ENCODE measurements at places on chromosomes 2 and 18.

- DNase-seq: no peak
These were observed 109.9 kb downstream of the ZNF236 start for GRCh38 chr18:76932026-76932819.

DNA sequence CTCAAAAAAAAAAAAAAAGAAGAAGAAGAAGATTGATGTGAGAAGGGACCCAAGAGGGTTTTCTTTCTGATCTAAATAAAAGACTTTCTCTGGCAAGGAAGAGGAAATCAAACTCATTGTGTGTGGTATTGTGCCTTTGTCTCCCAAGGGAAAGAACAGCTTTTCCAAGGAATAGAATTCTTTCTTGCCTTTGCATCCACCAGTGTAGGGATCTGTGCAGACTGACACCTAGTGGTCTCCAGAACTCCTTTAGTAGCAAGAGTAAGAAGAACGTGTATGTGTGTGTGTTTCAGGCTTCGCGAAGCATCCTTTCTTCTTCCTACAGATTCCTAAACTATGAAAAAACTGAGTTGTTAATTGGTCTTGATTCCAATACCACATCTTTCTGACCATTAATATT, 33.5 kb upstream of the CRIM1 start:
- no peak for DNase-seq

DNA sequence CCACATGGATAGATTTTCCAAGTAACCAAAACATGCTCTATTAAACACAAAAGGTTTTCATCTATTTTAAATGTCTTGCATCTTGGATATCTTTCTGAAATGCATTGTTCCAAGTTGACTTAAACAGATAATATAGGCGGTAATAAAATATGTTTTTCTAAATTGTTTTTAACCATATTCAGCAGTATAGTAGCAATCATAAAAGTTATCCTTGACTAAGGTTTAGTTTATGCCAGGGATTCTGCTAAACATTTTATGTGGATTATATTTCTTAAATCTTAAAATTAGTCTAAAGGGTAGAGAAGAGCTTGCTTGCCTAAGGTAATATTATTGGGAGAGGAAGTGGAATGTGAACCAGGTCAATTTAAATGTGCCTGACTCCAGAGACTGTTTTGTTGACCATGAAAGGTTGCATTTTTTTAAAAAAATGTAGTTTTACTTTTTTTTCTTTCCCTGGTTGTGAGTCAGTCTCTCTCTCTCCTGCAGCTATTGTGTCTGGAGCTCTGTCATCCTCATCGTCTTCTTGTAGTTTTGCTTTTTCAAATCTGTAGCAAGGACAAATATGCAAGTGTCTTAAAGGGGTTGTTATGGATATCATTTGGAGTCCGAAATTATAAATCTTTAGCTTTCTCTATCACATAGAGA, 309.1 kb upstream of the COL3A1 start:
- DNase-seq: no peak

DNA sequence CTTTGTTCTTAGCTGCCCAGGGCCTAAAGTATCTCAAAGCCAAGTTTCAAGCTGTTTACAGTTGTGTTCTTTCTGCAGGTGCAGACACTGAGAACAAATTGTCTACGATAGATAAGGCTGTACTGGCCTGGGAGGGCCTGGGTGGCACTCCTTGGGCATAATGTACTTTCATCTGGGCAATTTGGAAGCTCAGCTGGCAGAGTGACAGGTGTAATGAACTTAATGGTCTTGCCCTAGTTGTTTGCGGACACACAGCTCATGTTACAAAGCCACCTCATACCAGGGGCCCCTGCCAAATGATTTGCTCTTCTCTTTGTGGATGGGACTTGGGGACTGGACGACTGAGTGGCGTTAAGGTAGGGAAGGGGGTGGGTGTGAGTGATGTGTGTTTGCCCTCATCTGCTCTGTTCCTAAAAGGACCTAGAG, 4.3 kb downstream of the LDLRAD4 start:
- no peak for DNase-seq

DNA sequence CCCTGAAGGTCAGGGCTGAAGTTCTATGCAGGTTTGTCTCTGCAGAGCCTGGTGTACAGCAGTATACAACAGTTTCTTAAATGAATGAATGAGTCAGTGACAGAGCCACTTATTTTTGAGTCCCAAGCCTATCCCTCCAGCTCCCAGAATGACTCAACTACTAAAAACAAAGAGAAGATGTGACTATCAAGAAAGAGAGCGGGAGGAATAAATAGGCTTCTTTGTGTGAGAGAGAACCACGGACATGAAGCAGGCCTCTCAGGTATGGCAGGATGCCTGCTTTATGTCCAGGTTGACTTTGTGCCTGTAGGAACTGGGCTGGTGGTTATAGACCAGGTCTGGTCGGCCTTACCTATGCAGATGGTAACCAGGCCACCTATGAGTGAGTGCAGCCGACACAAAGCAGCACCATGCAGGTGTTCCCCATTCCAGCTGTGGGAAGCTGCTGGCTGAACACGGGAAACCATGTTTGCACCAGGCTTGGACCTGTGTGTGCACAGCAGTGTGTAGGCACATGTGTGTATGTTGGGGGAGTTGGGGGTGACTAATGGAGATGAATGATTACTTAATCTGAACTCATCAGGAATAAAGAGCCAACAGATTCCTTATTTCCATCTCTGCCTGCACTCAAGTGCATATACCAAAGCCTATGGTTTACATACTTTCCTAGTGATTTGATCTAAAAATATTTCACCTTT, 171.0 kb downstream of the OSR1 start:
- no peak for DNase-seq

- DNase-seq: no peak
These were observed 376.6 kb downstream of the PTH2R start for GRCh38 chr2:208783184-208783583.

DNA sequence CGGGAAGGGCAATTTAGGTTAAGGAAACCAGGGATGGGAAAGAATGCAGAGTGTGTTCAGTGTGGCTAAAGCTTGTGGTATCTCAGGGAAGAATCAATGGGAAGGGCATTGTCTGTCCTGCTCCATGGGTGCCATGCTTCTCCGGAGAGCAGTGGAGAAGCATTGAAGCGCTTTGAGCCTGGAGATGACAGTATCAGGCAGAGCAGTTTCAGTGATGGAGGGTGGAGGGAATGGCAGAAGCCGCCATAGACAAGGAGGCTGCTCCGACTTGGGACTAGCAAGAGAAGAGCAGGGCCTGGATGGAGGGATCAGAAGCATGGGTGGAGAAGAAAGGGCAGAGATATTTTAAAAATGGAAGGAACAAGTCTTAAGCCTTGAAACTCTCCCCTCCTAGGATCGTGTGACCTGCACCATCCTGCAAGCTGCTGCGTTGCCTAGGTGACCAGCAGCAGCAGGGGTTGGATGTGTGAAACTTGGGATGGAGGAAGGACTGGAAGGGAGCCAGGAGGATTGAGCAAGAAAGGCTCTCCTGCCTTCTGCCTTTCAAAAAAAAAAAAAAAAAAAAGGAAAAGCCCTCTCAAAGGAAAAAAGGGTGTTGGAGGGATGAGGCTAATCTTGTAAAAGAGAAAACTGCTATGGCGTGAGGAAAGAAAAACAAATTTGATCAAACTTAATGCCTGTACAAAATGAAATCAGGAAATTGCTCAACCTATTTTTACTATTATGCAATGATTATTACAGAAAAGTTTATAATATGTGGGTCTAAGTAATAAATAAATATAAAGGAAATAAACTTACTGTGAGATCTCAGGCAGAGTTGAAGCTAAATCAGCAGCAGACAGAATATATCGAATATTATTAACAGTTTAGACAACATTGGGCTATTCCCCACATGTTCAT, 493.8 kb upstream of the NRP2 start:
- DNase-seq: no peak

GRCh38 chr2:219155054-219155644, 5.5 kb downstream of the NHEJ1 start:
- DNase-seq: peak; percentile 19

GRCh38 chr18:56139372-56139771, 499.0 kb downstream of the TXNL1 start:
- no peak for DNase-seq

- peak; percentile 33 for DNase-seq
These were observed 550 bp downstream of the MYL12B start for GRCh38 chr18:3262234-3263131.

DNA sequence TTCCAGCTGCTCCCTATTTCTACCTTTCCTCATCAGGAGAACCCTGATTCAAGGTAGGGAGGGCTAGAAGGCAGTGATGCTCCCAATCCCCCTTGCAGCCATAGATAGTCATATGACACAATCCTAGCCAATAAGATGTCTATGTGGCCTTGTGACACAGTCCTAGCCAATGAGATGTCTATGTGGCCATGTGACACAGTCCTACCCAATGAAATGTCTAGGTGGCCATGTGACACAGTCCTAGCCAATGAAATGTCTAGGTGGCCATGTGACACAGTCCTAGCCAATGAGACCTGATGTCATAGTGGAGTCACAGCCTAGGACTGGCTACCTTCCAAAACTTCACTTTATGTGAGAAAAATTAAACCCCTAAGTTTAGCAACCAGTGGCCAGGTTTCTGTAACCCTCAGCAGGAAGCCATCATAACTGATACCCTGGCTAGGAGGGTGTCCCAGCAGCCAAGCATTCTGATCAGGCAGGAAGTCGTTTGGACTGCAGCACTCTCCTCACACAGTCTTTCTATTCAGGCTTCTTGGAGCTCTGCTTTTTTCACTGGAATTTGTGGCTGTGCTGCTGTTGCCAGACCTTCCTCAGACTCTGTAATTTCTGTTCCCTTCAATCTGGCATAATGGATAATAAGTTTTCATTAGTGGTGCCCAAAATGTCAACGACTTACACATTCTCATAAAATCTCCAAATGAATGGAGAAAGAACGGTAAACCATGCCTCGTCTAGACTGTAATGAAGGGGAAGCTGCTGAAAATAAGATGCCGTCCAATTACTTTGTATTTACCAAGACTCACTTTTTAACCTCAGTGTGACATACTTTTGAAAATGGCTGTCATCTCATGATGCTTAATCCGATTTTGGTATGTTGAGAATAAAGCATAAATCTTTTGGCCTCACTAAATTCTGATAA, 165.0 kb upstream of the NCKAP5 start:
- no peak for DNase-seq

DNA sequence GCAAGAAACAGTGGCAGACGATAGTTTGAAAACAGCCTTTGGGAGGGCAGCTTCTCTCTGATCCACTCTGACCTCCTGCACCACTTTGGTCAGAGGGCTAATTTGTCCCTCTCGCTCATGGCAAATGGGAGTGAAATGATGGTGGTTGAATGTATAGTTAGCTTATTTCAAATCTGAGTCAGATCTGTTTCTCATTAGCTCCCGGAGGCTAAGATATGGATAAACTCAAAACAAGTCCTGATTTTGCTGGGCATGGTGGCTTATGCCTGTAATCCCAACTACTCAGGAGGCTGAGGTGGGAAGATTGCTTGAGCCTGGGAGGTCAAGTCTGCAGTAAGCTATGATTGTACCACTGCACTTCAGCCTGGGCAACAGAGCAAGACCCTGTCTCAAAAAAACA, 145.0 kb downstream of the ALK start:
- no peak for DNase-seq

DNA sequence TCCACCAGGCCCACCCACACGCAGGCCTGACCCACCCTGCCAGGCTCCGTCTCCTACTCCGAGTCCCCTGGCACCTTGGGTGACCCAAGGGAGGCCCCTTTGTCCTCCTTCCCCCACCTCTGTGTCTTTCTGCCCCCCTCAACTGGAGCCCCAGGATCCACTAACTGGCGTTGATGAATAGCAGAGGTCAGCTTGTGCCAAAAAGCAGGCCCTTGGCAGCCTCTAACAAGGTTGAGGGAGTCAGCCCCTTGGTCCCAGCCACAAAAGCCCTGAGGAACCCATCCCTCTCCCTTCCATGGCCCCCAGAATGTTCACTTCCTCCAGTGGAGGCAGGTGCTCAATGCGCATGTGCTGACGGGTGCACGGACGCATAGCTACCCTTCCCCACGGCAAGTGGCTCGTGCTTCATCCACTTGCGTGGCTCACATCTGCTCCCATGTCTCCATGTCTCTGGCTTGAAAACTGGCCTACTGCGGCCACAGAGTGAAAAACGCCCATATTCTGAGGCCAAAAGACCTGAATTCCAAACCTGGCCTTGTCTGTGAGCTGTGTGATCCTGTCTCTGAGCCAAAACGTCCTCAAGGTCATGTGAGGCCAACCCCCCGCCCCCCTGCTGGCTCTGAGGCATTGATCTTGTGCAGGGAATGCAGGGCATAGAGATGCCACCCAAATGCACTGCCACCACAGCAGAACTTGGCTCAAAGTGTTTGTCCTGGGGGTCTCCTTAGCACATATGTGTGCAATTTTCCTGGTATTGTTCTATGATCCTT, 19.0 kb upstream of the PTMA start:
- DNase-seq: no peak

- DNase-seq: no peak
These were observed 63.6 kb upstream of the ACSL3 start for GRCh38 chr2:222797261-222797660.

DNA sequence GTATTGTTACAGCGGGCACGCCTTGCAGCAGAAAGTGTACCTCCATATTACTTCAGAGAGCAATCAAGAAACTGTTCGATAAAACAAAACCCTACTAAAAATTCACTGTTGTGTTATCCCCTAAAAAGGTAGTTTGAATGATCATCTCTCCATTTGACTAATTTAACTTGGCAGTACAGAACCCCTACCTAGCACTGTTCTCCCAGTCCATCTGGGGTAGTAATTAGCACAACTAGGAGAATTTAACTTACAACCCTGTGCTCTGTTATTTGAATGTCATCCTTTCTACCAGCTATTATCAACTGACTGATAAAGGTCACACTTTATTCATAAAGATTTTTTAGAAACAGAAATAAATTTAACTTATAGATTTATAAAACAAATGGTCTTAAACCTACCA, 121.2 kb downstream of the EPB41L3 start:
- no peak for DNase-seq

- DNase-seq: no peak
These were observed 266.2 kb downstream of the TMX3 start for GRCh38 chr18:68448736-68449135.

DNA sequence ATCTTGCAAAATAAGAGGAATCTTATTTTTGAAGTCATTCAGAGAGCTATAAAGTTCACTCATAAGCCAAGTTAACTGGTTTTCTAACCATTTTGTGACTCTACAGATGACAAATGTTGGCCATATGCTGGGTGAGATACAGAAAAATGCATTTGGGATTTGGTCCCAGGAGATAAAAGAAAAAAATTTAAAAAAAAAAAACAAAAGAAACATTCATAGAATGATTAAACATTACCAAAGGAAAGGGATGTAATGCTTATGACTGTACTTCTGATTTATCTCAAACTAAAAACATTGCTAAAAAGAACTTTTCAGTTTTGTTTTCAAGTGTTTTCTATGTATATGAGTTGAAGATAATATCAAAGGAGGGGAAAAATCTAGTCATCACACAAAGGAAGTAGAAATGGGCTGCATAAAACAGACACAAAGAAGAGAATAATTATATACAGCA, 43.1 kb downstream of the PELI1 start:
- no peak for DNase-seq

DNA sequence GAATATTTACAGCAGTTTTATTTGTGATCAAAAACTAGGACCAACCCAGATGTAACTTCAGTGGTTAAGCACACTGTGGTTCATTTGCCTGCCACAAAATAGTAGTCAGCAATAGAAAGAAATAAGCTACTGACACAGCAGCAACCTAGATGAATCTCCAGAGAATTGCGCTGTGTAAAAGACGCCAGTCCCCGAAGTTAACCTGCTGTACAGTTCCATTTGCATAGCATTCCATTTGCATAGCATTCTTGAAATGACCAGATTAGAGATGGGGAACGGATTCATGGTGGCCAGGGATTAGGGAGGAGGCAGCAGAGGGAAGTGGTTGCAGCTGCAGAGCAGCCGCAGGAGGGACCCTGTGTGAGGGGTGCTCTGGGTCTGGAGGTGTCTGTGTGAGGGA, 39.3 kb upstream of the NFATC1 start:
- no peak for DNase-seq

Measured in activated naive CD8-positive, alpha-beta T cell treated with anti-CD3 and anti-CD28 coated beads, Interleukin-2, amount 50 U/mL, for 24 hours (primary cell).